ENCODE measurements at places on chromosomes 16 and 17.

DNA sequence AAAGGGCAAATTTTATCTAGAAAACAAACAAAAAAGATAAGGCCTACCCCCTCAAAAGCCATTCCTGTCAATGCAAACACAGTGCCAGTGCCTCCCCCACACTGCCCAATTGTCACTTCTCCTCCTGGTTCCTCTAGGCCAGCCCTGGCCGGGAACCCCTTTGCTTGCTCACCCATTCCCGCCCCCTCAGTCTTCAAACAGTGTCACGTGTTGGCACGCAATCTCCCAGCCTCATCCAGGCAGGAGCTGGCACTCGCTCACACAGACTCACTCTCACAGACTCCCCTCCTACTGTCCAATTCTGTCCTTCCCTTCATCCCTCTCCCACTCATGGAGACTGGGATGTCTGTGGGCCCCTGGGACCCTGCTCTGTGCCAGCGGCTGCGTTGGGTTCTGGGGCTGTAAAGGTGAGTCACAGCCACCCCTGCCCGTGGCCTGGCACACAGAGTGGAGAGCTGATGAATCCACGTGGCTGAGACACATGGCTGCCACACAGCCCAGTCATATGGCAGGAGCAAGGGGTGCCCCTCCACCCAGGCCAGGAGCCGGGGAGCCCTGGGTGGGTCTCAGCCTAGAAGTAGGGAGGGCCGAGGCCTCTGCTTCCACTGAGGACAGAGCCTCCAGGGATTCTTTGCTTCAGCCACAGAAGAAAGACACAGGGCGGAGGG is 54.8 kb downstream of the VAC14 start:
- DNase-seq, result no peak

- no peak for DNase-seq
These were observed 21.7 kb downstream of the TTYH2 start for GRCh38 chr17:74235040-74235581.

DNA sequence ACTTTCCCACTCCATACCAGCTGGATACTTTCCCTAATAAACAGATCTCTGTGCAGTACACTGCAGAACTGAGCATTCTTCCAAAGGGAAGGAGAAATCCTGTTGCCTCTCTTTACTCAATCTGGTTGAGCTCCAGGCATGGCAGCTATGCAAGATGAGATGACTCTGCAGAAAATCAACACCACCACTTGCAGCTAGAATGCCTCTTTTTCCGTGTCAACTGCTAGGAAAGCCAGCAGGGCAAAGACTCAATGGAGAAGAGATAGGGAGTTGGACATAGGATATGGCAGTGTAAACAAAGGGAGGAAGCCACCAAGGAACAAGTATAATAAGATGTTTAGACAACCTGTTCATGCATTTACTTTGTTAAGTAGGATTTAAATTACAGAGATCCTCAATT is 40.4 kb upstream of the CORO6 start:
- DNase-seq, result peak; percentile 72

- DNase-seq, result no peak
These were observed 2.0 kb downstream of the SCRN2 start for GRCh38 chr17:47839071-47839470.

DNA sequence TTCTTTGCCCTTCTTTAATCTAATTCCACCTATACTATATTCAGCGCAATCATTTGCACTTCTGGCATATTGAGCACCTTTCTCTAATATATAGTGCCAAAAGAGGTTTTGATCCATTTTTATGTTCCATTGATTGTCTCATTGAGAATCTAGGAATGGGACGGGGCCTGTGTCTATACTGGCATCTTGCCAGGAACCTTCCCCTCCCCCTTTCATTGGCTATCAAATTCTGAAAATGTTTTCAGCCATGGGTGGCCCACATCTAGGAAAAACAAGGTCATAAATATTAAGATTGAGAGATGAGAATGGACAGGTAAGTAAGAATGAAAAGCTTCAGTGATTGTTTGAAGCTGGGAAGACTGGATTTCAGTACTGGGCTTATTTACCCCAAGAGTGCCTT is 159.9 kb downstream of the FTO start:
- no peak for DNase-seq

DNA sequence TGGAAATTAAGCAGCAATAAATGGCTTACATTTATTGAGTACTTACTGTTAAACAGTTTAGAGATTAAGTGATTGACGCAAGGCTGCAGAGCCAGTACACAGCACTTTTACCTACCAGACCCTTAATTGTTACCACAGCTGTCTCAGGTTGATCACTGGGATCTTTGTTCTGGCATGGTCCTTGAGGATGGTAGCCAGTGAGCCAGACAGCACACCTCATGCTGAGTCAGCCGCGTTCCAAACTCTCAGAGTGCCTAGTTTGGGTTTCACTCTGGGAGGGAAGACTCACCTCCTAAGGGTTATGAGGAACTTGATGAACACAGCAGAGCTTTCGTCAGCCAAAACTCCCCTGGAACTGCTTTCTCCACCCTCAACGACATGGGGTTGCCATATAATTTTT is 20.4 kb downstream of the CDH3 start:
- no peak for DNase-seq

GRCh38 chr17:36104701-36105181 is 1.1 kb downstream of the CCL4 start:
- no peak for DNase-seq

DNA sequence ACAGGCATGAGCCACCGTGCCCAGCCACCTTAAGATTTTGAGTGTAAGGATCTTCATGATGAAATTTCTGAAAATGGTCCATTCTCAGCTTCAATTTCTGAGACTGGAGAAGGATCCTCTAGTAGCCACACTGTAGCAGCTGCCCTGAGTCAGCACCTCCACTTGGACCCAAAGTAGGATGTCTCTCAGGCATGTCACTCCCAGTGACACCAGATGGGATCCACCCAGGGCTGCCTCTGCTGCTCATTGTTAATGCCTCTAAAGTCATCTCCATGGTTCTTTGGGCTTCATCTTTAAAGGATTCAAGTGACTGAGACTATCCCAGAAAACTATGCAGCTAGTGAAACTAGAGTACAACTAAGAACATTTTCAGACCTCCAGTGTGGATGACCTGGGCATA is 7.9 kb downstream of the PLD6 start:
- no peak for DNase-seq

DNA sequence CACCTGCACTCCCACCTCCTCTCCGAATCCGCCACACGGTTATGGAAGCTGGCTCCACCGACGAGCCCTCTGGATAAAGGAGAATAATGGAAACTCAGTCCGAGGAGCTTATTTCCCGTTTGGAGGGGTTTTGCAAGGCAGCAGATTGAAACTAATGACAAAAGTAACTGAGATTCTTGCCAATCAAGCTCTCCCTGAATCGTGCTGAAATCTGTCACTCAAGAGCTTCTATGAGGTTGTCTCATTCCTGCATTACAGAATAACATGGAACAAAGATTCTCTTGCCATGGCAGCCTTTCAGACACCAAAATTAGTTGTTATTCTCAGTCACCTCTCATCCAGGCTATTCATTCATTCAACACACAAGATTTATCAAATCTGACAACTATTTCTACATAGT is 405.9 kb downstream of the SOX9 start:
- DNase-seq, result no peak

GRCh38 chr17:66713533-66714042 is 121.3 kb upstream of the CACNG5 start:
- DNase-seq, result no peak

DNA sequence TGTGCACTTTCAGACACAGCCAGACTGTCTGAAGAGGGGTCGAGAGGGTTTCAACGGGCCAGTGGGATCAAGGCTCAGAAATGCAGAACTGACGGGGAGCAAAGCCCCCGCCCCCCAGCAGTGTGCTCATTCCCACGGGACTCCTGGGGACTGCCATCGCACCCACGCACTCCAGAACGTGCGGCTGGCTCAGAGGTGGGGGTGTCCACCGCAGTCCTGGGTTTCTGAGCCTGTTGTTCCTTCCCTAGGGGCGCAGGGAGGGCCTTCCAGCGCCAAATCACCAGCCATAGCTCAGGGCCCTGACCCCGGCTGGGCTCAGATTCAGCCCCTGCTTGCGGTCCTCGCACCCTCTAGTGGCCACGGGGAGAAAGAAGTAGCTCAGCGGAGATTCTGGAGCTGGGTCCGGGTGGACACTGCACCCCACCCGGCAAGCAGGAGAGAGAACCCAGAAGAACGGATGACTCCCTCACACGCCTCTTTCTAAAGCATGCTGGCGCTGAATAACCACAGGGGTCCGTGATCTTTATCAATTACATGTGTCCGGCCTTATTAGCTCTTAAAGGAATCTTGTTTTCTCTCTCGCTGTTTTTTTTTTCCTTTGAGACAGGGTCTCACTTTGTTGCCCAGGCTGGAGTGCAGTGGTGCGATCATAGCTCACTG is 45.0 kb upstream of the USP7 start:
- DNase-seq, result peak; percentile 7

- no peak for DNase-seq
These were observed 21.7 kb downstream of the KATNIP start for GRCh38 chr16:27571433-27572326.

GRCh38 chr16:27717726-27718125 is 167.8 kb downstream of the KATNIP start:
- DNase-seq, result no peak

DNA sequence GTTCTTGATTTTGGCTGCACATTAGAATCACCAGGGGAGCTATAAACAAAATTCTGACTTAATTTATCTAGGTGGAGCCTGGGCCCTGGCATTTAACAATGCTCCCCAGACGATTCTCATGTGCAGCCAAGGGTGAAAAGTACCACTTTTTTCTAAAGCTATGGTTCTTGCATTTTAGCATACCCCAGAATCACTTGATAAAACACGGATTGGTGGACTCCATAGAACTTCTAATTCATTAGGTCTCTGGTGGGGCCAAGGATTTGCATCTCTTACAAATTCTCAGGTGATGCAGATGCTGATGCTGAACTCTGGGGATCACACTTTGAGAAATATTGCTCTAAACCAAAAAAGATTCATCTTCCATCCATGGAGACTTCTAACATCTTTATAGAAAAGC is 74.5 kb downstream of the RPGRIP1L start:
- no peak for DNase-seq

GRCh38 chr17:50259477-50260324 is 14.6 kb upstream of the TMEM92 start:
- DNase-seq, result no peak

DNA sequence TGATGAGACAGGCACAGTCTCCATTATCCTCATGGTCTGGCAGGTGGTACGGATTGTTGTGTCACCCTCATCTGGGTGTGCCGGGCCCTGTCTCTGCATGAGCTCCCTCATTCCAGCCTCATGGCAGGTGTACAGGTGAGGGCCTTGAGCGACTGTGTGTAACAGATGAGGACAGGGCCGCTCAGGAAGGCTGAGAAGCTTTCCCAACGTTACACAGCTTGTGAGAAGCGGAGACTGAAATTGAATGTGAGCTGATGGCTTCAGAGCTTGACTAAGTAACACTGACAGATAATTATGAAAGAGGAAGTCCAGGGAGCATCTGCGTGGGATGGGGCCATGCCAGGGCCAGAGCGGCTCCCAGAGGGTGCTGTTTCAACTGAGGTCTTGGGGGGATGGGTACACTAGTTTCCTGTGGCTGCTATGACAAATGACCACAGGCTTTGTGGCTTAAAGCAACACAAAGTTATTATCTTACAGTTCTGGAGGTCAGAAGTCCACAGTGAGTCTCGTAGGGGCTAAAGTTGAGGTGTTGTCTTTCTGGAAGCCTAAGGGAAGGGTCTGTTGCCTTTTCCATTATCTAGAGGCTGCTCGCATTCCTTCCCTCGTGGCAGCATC is 36.7 kb downstream of the CMIP start:
- no peak for DNase-seq

DNA sequence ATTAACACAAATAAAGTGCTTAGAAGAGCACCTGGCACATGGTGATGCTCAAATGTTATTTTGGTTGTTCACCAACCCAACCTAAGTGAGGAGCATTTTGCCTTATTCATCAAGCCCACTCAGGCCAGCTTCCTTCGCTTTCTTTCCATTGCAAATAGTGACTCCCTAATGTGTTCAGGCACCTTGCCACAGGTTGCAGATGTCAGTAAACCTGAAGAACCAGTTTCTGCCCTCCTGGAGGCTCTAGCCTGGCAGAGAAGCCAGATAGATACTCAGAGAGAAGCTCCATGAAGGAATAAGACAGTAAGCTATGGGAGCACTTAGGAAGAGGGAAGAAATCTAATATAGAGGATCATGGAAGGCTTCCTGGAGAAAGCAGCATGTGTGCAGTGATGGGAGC is 23.9 kb downstream of the GPR139 start:
- DNase-seq, result no peak

DNA sequence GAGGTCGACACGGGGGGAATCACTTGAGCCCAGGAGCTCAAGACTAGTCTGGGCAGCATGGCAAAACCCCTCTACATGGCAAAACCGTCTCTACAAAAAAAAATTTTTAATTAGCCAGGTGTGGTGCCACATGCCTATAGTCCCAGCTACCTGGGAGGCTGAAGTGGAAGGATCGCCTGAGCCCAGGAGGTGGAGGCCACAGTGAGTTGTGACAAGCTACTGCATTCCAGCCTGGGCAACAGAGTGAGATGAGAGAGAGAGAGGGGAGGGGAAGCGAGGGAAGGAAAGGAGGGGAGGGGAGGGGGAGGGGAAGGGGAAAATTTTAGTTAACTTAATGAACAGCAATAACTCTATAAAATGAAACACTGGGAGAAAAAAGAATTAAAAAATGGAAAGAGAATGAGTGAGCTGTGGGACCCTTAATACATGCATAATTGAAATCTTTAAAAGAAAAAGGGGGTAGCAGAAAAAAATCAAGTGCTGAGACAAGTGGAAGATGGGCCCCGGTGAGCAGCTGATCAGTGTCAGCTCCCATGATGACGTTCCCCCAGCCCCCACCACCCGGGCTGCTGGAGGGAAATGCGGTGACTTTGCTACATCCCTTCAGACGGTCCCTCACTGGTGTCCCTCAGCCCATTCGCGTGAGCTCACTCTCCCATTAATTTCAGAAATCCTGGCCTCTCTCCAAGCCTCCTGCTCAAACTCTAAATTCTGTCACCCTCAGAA is 2.7 kb downstream of the ASGR2 start:
- no peak for DNase-seq

DNA sequence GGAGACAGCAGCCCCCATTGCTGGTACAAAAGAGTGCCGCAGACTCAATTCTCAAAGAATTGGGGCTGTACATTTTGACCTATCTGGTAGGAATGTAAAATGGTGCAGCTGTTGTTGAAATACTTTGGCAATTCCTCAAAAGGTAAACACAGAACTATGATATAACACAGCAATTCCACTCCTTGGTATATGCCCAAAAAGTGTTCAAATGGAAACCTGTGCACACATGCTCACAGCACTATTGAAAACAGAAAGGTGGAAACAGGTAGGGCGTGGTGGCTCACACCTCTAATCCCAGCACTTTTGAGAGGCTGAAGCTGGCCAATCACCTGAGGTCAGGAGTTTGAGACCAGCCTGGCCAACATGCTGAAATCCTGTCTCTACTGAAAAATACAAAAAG is 34.7 kb downstream of the ANKRD11 start:
- DNase-seq, result no peak
